Fibroblast of upper back skin (primary cell): ENCODE measurements at places on chromosomes 6 and 20.

DNA sequence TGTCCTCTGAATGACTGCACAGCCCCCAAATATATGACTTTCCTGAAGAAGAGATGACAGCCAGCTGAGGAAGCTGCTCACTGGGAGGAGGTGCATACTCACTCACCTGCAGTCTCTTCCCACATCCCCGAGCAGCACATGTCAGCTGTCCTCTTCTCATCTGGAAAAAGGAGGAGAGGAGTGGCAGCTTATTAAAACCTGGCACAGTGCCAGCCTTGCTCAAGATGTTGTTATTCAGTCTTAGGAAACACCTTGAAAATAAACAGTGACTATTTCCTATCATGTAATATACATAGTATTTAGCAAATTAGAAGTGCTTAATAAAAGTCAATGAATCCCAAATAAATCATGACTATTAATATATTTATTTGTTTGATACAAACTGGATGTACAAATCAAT lies 232.9 kb downstream of the EPM2A start:
- DNase-seq = no peak

- peak; percentile 71 for DNase-seq
These were observed 14.3 kb downstream of the PSMB9 start for GRCh38 chr6:32868257-32868788.

DNA sequence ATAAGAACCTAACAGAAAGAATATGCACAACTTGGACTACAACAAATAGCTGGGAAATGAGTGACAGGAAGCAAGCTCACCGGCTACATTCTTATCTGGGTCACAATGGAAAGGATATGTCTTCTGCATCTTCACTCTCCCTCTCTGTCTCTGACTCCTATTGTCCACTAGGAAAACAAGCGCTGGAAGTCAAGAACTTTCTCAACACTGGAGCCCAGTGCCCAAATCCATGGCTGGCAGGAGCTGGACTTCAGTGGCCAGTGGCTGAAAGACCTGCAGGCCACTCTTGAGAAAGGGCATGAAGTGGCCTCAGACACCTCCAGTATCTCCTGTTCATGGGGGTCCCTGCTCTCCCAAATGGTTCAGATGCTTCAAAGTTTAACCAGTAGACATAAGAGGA lies 62.0 kb downstream of the FAM50B start:
- DNase-seq = no peak

DNA sequence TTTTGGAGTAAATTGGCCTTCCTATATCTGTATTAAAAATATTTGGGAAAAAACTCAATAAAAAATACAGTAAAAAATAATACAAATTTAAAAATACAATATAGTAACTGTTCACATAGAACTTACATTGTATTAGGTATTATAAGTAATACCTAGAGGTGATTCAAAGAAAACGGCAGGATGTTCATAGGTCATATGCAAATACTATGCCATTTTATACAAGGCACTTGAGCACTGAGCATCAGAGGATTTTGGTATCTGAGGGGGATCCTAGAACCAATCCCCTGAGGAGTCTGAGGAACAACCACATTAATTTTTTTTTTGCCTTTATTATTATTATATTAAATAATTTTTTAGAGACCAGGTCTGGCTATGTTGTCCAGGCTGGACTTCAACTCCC lies 41.7 kb downstream of the RNGTT start:
- no peak for DNase-seq

GRCh38 chr20:56400001-56400640 lies 7.7 kb downstream of the CSTF1 start:
- peak; percentile 72 for DNase-seq

DNA sequence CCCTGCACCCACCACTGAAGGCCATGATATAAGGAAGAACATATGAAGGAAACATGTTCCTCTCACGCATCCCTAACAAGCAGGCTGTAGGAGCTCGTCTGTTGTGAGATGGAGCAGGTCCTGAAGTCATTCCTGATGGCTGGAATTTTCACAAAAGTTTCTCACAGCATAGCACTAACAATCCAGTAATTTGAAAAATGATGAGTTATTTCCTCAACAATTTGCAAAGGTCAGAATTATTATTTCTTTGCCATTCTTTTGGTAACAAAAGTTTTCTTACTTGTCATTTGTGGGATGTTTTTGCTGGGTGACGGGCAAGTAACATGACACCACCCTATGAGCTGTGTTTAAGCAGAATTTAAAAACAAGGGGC lies 27.6 kb upstream of the FRMD1 start:
- DNase-seq = peak; percentile 6

DNA sequence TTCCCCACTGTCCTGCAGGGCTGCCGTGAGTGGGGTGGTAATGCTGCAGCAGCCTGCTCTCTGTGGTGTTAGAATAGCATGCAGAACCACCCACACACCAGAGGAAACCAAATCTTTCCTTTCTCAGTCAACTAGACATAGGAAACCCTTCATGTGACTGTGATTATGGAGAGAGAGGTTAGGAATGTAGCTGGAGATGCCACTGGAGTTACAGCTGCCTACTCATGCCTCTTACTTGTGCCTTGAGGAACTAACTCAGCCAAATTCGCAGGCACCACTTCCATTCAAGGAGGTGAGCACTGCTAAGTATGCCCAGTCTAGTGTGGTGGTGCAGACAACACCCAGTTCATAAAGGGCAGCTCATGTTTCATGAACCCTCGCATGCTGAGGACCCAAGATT lies 27.4 kb downstream of the MUC22 start:
- DNase-seq = peak; percentile 45

DNA sequence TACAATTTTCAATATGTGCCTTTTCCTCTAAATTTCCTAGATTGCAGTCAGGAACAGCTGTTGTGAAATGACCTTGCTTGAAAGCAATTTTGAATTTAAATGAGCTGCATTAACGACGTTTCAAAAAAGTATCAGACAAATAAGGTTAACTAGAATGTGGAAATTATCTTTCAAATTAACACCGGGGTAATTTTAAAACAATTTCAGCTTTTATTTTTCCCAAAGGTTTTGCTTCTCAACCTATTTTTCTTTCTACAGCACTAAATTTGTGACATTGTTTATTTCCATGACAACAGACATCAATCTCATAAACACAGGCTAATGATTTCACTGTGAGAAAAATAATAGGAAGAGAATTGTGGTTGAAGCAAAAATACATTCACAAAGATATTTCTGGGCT lies 38.5 kb downstream of the COL12A1 start:
- no peak for DNase-seq

- peak; percentile 99 for DNase-seq
These were observed 43.5 kb upstream of the NFATC2 start for GRCh38 chr20:51586005-51586440.

GRCh38 chr20:46027245-46027853 lies 1.7 kb upstream of the SLC12A5 start:
- DNase-seq = peak; percentile 68

DNA sequence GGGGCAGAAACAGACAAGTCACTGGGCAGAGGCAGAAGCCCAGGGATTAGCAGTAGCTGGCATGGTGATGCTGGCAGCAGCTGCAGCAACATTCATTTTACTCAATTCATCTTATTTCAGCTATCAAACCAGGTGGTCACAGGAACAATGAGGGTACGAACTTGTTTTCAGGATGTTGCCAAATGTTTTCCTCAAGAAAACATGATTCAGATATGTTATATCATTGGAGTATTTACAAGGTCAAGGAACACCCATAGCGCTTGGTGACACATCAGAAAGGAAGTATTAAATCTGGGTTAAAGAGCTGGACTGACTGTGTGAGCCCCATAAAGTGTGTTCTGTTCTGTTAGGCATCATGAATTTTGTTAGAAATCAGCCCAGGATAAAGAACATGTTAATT lies 456.9 kb upstream of the ID4 start:
- DNase-seq = no peak

DNA sequence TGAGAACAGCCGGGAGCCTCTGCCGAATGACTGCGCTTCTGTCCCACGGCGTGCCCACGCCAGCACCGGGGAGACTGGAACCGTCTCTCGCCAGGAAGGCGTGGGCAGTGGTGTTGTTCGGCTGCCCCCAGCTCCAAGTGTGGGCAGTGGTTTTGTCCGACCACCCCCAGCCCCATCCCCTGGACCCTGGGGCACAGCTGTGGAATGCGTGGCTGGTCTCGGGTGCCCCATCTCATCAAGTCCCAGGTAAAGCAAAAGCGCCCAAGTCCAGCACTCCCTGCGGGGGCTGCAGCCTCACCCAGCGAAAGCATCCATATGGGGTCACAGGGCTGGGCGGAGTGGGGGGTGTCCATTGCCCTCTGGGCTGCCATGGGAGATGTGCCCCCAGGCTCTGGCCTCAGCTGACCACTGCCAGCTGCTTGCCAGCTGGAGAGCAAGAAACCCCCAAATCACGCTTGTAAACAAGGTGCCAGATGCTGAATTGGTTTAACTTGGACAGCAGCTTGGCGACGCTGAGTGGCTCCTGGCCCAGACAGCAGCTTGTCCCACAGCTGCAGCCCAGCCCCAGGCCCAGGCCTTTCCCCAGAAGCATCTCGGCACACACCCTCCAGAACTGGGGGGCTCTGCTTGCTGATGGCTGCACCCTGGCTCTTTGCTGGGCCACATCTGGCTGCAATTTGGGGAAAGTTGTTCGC lies 4.5 kb downstream of the CABLES2 start:
- DNase-seq = no peak

GRCh38 chr6:169397684-169398083 lies 144.0 kb upstream of the THBS2 start:
- DNase-seq = no peak

DNA sequence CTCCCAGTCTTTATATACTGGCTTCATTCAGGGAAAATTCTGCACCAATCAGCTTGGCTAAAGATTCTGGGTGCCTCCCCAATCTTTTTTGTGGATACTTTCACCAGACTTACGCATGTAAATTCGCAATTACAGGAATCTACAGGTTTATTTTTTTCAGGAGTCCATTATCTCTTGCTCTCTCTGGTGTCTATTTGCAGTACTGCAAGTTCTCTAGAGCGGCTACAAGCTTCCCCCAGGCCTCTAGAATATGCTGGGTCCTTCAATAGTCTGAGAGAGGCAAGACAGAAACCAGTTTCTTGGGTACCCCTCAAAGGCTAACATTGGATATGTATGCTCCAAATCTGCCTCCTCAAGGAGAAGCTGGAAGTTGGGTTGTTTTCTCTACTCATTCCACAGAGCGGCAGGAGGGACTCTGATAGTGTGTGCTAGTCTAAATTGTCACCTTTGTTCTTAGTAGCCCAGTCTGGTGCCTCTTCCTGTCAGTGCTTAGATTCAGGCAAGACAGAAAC lies 58.5 kb downstream of the SUN5 start:
- DNase-seq = peak; percentile 15

DNA sequence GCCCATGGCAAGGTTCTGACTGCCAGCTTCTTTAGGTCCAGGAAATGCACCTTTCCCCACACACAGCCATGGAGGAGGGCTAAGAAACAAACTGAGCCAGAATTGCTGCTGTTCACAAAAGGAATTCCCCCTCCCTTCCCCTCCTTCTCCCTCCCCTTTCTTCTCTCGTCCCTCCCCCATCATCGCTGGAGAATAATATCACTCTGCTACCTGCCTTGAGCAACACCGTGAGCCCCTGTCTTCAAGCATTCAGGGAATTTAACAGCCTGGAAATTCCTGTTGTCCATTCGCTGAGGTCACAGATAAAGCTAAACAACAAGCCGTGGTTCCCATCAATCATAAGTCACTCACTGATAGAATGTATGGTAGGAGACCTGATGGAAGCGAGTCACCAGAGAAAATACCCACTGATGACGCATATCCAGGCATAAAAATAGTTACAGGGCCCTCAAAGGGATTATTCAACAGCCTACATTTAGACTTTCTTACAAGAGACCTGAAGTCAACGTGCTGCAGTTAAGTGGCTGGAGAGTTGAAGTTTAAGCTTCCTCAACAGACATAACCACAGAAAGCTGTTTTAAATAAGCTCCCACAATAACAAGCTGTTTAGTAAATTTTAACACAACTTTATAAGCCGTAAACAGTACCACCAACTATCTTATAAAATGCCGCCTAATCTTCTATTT lies 59.7 kb downstream of the HIVEP2 start:
- DNase-seq = peak; percentile 98

DNA sequence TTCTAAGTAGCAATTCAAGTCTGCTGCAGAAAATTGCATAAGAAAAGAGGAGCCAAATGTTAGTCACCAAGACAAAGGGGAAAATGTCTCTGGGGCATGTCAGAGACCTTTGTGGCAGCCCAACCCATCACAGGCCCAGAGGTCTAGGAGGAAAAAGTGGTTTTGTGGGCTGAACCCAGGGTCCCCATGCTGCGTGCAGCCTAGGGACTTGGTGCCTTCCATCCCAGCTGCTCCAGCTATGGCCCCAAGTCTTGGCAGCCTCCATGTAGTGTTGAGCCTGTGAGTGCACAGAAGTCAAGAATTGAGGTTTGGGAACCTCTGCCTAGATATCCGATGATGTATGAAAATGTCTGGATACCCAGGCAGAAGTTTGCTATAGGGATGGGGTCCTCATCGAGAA lies 181.1 kb downstream of the ASCC3 start:
- no peak for DNase-seq

DNA sequence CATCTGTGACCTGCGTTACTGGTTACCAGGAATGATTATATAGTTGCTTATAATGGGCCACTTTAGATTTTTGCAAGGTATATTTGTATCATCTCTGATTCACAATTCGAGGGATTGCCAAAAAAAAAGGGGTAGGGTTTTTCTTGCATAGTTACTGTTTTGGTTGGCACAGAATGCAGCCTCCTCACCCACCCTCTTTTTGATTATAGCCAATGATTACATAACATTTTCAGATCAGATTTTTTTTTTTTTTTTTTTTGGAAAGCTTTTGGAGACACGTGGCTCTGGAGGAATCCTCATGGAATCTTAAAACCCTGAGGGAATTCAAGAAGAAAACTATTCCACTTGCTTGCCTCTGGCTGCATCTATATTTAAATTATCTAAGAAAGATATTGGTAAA lies 53.7 kb downstream of the UST start:
- peak; percentile 68 for DNase-seq

- no peak for DNase-seq
These were observed 26.9 kb upstream of the PPP1R3G start for GRCh38 chr6:5058254-5058653.

- no peak for DNase-seq
These were observed 44.4 kb downstream of the RNF144B start for GRCh38 chr6:18431581-18431980.

- DNase-seq = peak; percentile 38
These were observed 837 bp upstream of the OSER1 start for GRCh38 chr20:44211177-44212039.
